ENCODE measurements at places on chromosomes 6 and 20.

DNA sequence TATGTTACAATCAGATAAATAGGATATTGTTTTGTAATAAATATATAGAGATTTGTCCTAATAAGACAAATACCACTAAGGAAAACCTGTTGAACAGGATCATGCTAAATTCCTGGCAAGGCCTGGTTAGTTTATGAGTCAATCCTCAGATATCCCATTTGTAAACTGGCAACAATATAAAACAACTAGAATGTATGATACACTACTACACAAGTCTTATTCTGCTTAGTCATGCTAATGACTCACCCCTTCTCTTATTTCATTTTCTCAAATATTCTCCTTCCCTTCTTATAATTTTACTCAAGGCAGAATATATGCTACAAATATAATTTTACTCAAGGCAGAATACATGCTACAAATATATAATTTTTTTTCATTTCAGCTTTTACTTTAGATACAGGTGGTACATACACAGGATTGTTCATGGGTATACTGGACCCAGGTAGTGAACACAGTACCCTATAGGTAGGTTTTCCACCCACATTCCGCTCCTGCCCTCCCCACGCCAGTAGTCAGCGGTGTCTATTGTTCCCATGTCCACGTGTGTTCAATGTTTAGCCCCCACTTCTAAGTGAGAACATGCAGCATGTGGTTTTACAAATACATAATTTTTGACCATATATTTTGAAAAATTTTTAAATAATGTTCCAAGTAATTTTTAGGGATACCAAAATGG is 6.3 kb downstream of the OSER1 start:
- no peak for DNase-seq

DNA sequence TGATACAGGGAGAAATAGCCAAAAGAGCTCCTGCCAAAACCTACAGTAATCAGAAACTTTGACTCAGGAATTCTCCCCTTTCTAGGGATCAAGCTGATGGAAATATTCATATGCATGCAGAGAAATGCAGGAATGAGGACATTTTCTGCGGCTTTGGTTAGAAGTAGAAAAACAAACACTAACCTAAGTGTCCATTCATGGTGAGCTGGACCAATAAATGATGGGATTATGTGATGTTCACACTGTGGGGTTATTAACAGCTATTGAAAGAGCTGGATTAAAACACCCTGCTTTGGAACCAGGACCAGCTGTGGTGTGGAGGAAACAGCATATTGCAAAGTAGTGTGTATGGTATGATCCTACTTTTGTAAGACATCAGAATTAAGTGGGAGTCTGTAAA is 143.1 kb downstream of the SYCP2 start:
- no peak for DNase-seq

- DNase-seq = no peak
Observed at GRCh38 chr6:95949985-95950384, 65.8 kb upstream of the FUT9 start.

- DNase-seq = no peak
Observed at GRCh38 chr6:136696783-136697364, 95.4 kb downstream of the MAP3K5 start.

GRCh38 chr20:15375836-15376235 is 1038.4 kb upstream of the FLRT3 start:
- no peak for DNase-seq

- DNase-seq = no peak
Observed at GRCh38 chr6:11242711-11243110, 10.2 kb upstream of the NEDD9 start.

DNA sequence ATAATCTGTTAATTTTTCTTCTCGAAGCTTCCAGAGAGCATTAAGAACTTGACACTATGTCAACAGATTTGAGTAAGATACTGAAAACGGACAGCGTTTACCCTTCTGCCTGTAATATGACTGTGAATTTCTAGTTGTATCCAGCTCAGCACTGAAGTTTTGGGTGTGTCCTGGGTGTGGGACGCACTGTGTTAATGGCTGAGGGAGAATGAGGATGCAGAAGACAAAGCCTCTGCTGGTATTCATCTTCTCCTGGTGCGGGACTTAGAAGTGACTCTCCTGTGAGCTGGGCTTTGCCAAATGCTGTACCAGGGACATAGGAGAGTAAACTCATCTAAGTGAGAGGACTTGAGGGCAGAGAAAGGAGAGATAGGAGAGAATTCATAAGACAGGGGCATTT is 90.3 kb upstream of the CLDN20 start:
- DNase-seq = no peak

- no peak for DNase-seq
Observed at GRCh38 chr6:77446249-77446648, 17.0 kb downstream of the HTR1B start.

- DNase-seq = no peak
Observed at GRCh38 chr6:167811442-167812087, 15.1 kb upstream of the AFDN start.

GRCh38 chr6:9116026-9116425 is 680.7 kb upstream of the SLC35B3 start:
- DNase-seq = no peak

GRCh38 chr20:44908987-44909871 is 631 bp upstream of the PABPC1L start:
- no peak for DNase-seq

DNA sequence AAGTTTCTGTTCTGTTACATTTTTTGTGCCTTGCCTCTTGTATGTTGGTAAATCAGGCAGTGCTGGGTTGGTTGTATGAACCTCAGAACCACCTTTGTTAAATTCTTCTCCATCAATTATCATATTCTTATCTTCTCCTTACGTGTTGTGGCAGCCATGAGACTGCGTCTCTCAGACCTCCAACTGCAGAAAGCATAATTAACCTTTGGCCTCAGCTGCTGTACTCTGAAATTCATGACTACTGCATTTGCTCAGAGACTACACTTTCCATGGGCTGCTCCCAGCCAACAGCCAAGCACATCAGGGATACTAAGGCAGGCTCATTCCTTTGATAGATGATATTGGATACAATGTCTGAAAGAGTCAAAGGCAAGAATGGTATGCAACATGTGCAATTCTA is 15.1 kb upstream of the SNX3 start:
- no peak for DNase-seq

- no peak for DNase-seq
Observed at GRCh38 chr6:53390010-53390409, 41.3 kb upstream of the ELOVL5 start.

DNA sequence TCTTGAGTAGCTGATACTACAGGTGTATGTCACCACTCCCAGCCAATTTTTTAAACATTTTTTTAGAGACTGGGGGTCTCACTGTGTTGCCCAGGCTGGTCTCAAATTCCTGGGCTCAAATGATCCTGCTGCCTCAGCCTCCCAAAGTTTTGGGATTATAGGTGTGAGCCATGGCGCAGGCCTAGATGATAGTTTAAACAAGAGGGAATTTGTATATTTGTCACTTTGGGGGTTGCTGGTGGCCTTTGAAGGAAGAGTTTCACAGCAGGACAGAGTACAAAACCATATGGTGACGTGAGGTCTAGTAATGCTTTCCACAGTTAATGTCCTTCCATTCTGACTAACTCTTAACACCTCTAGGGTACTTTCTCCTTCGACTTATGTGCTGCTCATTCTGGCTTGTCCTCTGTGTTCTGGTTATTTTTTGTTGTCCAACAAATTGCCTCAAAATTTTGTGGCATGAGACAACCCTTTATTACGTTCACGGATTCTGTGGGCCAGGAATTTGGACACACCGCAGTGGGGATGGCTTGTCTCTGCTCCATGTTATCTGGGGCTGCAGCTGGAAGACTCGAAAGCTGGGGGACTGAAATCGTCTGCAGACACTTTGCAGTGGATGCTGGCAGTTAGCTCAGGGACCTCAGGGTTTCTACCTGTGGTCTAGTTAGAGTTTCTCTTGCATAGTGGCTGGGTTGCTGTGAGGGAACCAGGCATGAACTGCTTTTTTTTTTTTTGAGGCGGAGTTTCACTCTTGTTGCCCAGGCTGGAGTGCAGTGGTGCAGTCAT is 23.0 kb upstream of the IER3 start:
- DNase-seq = no peak

GRCh38 chr20:32943490-32944052 is 60.7 kb downstream of the SUN5 start:
- DNase-seq = no peak

DNA sequence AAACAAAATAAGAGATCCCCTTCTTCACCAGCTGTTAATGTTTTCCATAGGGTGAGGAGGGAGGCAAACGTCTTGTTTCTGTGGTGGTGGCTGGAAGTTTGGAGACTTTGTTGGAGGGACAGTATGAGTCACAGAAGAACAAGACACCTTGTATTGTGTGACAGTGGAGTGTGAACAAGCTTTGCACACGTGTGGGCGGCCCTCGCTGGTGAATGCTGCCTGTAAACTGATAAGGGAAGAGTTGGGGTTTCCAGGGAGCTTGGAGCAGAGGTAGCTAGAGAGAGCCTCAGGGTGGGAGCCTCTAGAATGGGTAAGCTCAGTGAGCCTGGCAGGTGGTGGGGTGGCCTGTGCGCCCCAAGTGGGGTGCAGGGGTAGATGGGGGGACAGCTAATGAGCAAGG is 78.3 kb downstream of the ZDHHC14 start:
- DNase-seq = no peak

- DNase-seq = peak; percentile 83
Observed at GRCh38 chr6:41786451-41787218, 859 bp upstream of the TOMM6 start.

DNA sequence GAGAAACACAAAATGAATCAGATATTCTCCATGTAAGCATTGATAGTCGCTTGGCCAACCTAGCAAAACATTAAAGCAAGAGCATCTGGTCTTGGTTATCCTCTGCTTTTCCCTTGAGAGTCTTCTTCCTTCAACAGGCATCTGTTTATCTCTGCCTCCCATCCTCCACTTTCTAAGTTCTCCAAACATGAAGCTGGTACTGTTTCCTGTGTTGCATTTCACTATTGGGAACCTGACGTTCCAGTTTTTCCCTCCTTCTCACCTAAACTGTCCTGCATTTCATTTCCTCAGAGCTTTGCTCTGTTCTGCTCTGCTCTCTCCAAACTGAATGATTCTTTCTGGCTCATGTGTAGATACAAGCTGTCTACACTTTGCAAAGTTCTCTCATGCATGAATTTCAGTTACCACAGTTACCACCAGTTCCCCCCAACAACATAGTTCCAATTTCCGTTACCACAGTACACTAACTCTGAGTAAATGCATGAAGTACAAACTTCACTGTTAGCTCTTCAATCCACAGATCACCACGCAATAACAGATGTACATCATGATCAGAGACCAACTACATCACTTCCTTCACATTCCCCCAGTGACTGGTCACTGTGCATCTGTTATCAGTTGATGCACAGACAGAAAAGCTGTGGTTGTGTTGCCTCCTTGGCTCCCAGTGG is 86.7 kb upstream of the F13A1 start:
- DNase-seq = no peak

GRCh38 chr6:168555618-168556273 is 114.8 kb downstream of the SMOC2 start:
- DNase-seq = no peak

DNA sequence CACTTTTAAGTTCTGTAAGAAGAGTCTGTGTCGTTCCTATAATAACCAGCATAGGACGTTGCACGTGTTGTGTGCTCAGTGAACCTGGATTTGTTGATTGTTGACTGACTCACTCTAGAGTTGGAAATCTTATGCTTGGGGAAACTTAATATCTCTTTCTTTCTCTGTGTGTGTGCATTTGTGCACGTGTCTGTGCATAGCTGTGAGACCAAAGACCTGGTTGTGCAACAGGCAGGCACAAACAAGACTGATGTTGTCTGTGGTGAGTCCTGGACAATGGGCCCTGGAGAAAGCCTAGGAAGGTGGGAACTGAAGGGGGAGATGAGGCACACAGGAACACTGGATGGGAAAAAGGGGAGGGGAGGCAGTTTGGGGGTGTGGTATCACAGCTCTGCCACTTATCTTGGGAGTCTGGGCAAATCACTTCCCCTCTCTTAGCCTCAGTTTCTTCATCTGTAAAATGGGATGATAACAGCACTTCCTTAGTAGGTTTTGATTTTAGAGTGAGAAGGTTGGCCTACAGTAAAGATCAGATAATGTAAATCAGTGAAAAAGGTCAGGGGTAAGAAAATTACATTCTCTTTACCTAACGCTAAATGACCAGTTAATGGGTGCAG is 8.4 kb downstream of the CD40 start:
- DNase-seq = no peak

DNA sequence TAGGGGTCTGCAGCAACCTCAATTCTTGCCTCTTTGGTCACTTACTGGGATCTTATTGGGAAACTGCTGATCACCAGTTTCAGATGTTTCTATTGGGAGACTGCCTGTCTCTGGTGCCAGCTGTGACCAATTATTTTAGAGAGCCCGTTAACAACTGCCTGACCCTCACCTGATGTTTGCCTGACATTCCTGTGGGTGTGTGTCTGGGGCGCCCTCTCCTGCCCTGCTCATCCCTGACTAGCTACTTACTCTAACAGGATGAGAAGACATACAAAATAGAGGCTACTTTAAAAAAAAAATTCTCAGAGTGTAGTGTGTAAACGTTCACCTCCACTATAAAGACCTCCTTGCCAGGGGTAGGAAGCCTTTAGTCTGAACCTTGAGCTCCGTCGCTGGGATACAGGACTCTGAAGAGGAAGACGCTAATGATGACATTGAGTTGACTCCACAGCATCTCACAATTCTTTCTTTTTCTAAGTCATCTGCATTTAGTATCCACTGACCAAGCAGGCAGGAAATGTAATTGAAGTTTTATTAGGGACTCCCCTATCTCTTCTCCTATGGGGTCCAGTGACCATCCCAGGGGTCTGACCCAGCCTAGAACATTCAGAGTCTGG is 54.6 kb upstream of the DDR1 start:
- no peak for DNase-seq

DNA sequence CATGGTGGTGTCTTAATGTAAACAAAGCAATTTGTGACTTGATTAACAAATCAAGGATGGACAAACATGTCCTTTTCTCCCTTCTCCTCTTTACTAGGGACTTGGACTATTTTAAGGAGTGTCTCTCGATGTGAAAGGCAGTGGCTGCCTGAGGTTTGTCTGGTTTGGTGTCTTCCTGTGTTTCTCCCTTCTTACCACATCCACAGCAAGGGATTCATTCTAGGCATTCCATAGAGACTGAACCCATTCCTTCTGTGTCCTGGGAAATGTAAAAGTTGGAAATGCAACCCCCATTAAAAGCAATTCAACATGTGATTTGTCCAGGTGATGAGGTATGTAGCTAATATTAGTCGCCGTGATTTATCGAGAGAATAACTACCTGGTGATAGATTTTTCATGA is 15.9 kb downstream of the NRN1 start:
- no peak for DNase-seq

DNA sequence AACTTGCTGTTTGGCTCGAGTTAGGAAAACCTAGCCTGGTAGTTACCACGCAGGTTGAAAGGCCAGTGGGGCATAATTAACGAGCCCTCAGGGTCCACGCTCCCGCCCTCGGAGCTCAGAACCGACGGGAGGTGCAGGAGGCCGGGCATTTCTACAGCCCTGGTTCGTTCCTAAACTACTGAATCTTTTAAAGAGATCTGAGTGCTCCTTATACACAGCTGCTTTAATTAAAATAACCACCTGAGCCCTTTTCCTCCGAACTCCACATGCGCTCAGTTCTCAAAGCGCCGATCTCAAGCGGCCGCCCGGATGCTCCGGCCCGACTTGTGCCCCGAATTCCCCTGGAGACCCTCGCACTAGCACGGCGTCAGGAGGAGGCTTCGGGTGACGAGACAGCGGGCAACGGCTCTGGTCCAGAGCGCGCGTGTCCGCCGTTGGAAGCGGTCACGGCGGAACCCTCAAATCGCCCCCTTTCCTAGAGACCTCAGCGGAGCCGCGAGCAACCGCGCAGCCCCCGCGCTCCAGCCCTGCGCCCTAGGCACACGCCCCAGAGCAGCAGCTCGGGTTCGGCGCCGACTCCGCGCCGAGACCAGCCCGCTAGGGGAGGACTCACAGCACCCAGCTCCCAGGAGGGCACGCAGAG is 397 bp downstream of the WDR27 start:
- DNase-seq = no peak

- no peak for DNase-seq
Observed at GRCh38 chr6:33853026-33853425, 49.2 kb upstream of the MLN start.
